ENCODE measurements at places on chromosomes 7 and 10.

DNA sequence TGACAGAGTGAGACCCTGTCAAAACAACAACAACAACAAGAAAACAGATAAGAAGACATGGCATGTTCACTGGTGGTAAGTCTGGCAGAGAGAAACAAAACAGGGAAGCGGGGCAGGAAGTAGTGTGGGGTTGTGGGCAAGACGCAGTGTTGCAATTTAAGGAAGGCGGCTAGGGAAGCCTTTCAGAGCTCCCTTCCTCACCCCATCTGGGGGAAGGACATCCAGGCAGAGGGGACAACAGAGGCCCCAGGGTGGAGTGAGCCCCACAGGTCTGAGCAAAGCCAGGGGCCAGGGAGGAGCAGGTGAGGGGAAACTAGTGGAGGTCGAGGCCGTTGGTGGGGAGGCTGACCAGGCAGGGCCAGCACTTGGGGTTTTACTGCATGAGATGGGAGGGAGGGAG lies 16.8 kb downstream of the LAT2 start:
- no peaks in the 10 kb centered on the region for H3K4me1 ChIP-seq
- no peak overlapping the region for H3K27ac ChIP-seq
- H3K27me3 ChIP-seq, result no peaks in the 10 kb centered on the region
- no peak overlapping the region for H3K4me3 ChIP-seq

- no peak overlapping the region for H3K27ac ChIP-seq
- no peaks in the 10 kb centered on the region for H3K4me1 ChIP-seq
- no peaks in the 10 kb centered on the region for H3K36me3 ChIP-seq
- H3K27me3 ChIP-seq, result no peaks in the 10 kb centered on the region
- DNase-seq, result no peak
- H3K4me3 ChIP-seq, result no peak overlapping the region
These were observed 47.9 kb downstream of the EXOC4 start for GRCh38 chr7:133300811-133301210.

- no peaks in the 10 kb centered on the region for H3K36me3 ChIP-seq
- no peak for DNase-seq
- H3K27me3 ChIP-seq, result no peaks in the 10 kb centered on the region
- H3K4me3 ChIP-seq, result peak overlapping the region; percentile 80
These were observed 641 bp upstream of the ASB13 start for GRCh38 chr10:5666841-5667630.

GRCh38 chr7:45162943-45163691 lies 5.5 kb downstream of the RAMP3 start:
- no peaks in the 10 kb centered on the region for H3K4me1 ChIP-seq
- H3K4me3 ChIP-seq, result no peak overlapping the region
- no peak for DNase-seq
